ENCODE measurements at places on chromosomes 5 and 9.
A peak's percentile ranks its signal among the peaks of the same experiment; 100 is the strongest.

- DNase-seq = no peak
These were observed 32.7 kb downstream of the GRIA1 start for GRCh38 chr5:153523211-153523610.

GRCh38 chr9:18910916-18911315 is 122.1 kb downstream of the SAXO1 start:
- no peak for DNase-seq

DNA sequence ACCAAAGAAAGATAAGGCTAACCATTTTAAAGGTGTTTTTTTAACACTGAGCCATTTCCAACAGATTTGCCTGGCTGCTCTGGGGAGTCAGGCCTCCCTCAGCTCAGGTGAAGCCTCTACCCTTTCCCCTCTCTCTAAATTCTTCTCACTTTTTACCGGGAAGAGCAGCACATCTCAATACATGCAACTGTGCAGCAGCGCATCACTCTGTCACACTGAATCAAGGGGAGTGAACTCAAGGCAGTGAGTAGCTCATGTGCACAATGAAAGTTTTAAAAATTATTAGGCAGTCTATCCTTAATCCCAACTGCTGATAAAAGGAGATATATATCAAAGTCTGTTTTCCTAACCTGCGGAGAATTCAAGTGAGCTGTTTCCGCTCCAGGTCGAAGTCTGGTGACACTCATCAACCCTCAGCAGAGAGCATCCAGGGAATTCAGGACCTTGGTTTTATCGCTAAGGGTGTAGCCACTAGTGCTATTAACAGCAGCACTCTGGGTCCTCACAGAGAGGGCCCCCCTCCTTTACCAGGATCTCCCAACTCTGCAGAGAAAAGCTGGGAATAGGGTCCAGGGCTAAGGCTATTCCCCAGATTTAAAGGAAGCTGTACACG is 1.0 kb downstream of the CEMIP2 start:
- peak; percentile 12 for DNase-seq

DNA sequence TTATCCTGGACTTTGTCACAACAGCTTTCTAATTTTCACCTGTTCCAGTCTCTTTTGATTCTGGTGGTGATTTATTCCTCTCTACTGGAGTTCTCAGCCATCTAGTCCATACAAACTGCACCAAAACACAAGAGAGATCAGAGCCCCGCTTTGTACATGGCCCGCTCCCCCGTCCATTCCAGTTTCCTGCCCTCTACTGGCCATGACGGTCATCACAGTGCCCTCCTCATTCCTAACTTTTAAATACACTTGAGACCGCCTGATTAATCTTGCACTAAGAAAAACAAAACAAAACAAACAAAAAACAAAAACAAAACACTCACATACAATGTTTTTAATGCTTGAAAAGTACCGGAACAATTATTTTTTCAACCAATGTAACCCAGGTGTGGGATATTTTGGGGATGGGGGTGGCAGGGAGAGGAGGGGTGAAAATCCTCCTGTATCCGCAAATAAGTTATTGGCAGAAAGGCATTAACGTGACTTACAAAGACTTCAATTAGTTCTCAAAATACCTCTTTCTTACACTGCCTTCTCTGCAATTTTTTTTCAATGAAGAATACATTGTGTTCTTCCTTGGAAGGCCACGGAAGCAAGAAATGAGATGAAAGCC is 84.8 kb upstream of the PAM start:
- peak; percentile 26 for DNase-seq

GRCh38 chr5:44603496-44604272 is 205.1 kb upstream of the MRPS30 start:
- DNase-seq = peak; percentile 40

GRCh38 chr5:10489810-10490426 is 48.2 kb downstream of the ROPN1L start:
- no peak for DNase-seq

DNA sequence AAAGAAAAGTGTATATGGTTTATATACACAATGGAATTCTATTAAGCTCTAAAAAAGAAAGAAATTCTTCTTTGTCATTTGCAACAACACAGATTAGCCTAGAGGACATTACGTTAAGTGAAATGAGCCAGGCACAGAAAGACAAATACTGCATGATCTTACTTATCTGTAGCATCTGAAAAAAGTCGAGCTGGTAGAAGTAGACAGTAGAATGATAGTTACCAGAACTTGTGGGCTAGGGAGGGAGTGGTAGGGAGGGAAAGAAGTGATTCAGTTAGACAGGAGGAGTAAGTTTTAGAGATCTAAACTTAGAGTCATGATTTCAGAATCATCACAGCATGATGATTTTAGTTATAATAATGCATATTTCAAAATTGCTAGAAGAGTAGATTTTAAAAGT is 184.6 kb downstream of the TLE4 start:
- DNase-seq = peak; percentile 54

- DNase-seq = no peak
These were observed 33.4 kb upstream of the TNFAIP8 start for GRCh38 chr5:119322312-119322947.

GRCh38 chr9:79798450-79798849 is 226.7 kb downstream of the TLE4 start:
- no peak for DNase-seq

DNA sequence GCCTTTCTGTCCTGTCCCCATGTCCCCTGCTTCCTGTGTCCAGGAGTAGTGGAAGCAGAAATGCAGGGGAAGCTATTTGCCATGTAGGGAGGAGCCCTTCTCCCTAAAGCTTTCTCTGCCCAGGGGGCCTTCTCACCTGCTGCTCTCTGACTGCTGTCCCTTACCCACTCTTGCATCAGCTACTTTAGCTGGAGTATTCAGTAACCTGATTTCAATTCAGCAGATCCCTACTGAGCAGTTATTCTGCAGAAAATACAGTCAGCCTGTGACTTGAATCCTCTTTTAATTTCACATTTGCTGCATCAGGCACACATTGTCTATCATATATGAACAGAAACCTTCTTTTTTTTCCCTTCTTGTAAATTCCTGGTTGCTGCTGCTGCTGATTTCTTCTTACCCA is 90.4 kb downstream of the MVB12B start:
- no peak for DNase-seq

GRCh38 chr9:21266733-21267484 is 27.1 kb upstream of the IFNA14 start:
- DNase-seq = no peak

DNA sequence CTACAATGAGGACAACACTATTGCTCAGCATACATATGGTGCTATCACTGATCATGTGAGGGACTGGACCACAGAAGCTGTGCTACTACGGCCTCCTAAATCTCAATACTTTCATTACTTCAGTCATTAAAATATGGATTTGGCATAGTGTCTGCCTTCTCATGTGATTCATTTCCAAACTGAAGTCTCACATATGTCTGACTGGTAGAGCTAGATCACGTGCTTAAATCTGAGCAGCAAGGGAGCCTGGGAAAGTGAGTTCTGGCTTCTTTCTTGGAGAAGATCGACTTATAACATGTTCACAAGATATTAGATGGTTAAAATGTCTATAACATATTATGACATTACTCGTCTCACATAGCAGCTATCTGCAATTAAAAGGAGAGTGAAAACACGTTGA is 8.3 kb downstream of the KIF4B start:
- DNase-seq = no peak

- DNase-seq = no peak
These were observed 124.6 kb downstream of the CAMK4 start for GRCh38 chr5:111348661-111349329.

- no peak for DNase-seq
These were observed 2.0 kb downstream of the OR2V2 start for GRCh38 chr5:181149355-181149754.

DNA sequence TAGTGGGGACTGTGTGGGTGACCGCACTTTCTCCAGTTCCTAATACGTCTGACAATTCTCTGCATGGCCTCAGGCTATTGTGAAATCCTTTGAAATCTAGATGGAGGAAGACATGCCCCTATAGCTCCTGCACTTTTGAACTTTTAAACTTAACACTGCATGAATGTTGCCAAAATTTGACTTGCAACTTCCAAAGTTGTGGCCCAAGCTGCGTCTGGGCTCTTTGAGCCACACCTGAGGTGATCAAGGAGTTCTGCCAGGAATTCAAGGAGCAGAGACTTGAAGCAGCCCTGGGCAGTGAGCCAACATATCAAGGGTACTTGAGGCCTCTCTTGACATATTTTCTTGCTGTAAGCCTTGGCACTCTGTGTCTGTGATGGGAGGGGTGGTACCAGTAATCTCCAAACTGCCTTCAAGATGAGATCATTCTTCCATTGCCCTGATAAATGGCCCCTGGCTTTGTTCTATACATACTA is 1336.1 kb upstream of the CDH9 start:
- DNase-seq = no peak

DNA sequence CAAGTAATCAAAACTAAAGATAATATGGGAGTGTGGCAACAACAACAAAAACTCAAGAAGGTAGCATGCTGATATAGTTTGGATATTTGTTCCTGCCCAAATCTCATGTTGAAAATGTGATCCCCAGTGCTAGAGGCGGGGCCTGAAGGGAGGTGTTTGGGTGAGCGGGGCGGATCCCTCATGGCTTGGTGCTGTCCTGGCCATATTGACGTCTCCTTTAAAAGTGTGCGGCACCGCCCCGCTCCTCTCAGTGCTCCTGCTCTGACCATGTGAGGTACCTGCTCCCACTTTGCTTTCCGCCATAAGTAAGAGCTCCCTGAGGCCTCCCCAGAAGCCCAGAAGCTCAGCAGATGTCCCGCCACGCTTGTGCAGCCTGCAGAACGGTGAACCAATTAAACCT is 25.6 kb downstream of the MED27 start:
- no peak for DNase-seq

GRCh38 chr9:126504086-126504976 is 109.4 kb upstream of the LMX1B start:
- DNase-seq = no peak

GRCh38 chr5:58088941-58089340 is 370.9 kb downstream of the PLK2 start:
- no peak for DNase-seq

- no peak for DNase-seq
These were observed 230.9 kb downstream of the FAM114A2 start for GRCh38 chr5:153807801-153808200.

DNA sequence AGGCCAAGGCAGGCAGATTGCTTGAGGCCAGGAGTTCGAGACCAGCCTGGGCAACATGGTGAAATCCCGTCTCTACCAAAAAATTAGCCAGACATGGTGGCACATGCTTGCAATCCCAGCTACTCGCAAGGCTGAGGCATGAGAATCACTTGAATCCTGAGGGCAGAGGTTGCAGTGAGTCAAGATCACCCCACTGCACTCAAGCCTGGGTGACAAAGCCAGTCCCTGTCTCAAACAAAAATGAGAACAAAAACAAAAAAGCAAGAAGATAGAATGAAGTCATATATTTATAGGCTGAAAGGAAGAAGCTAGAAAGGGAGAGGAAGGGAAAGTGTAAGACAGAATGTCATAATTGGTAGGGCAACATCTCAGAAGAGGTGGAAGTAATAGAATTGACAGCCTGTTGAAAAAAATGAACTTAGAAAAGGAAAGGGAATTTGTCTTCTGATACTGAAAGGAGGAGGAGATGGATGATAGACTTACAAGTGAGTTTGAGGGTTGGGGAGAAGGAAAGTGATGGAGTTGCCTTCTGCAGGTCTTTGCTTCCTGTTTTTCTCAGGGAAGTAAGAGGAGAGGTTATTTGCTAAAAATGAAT is 32.2 kb downstream of the CARD6 start:
- DNase-seq = no peak

- peak; percentile 94 for DNase-seq
These were observed 48.1 kb downstream of the VAV2 start for GRCh38 chr9:133943781-133944745.
